ENCODE measurements at places on chromosomes 6 and 20.

DNA sequence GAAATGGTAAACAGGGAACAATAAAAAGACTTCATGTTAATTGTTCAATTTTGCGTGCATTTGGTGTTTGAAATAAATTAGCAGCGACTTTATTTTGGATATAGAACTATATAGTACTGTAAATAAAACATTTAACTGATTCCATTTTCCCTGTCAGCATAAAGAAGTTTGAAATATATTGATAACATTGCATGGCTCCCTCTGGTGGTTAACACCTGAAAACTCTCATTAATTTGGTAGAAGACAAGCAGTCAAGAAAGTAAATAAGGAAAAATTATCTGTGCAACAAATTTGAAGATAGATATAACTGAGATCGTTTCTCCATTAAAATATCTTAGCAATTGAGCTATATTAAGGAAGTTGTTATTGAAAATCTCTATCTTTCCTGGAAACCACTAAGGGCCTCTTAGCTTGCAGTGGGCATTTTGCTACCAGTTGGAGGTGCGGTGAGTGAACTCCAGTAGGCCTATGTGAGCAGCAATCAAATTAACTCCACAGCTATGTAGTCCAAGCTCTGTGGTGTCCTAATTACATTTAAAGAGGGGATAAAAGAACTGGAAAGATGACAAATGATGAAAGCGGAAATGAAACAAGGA is 435.7 kb upstream of the FKBP1C start:
- no peak for DNase-seq

DNA sequence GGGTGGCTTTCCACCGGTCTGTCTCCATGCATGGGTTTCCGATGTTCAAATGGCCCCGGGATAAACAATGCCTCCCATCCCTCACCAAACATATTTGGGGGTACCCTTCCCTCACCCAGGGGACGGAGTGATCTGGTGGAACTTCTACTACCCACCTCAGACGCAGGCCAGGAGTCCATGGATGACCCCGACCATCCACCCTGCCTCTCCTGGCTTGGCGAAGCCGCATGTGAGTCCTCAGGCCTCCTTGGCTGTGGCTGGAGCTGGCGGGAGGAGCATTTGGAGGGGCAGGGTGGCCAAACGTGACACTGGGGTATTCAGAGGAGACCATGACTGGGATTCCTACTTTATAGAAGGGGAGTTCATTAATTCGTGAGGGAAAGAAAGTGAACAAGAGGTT is 45.9 kb upstream of the FRMD1 start:
- DNase-seq: no peak

GRCh38 chr6:158257425-158257759 is 54.9 kb upstream of the TULP4 start:
- no peak for DNase-seq

GRCh38 chr6:35183935-35184334 is 29.8 kb upstream of the SCUBE3 start:
- no peak for DNase-seq

DNA sequence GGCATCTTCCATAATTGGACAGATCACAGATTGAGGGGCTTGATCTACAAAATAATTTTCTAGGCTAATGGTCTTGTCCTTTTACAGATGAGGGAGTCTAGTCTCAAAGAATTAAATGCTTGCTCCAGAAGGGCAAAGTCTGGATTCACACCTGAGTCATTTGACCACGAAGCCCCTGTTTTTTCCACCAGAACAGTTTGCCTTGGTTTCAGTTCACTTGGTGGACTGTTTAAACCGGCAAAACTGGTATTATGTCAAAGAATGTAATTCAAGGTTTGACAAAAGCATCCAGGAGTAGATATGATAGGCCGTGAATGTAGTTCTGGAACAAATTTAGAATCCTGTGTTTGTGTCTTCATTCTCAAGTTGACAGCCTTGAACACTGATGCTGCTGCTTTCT is 3.3 kb downstream of the MYO6 start:
- no peak for DNase-seq

Measured in NCI-H446 (cell line).